ENCODE measurements at places on chromosomes 12 and 14. TPM values are rescaled to one million over a fixed set of nuclear protein-coding genes. Genes with fewer than 3 reads are reported as not detected.

GRCh38 chr12:112275207-112275606 lies 107.0 kb downstream of the HECTD4 start:
- DNase-seq: no peak

GRCh38 chr12:56374726-56375597 lies 12.3 kb upstream of the APOF start:
- DNase-seq: no peak

- DNase-seq: no peak
These were observed 50.1 kb upstream of the RERGL start for GRCh38 chr12:18139989-18140596.

DNA sequence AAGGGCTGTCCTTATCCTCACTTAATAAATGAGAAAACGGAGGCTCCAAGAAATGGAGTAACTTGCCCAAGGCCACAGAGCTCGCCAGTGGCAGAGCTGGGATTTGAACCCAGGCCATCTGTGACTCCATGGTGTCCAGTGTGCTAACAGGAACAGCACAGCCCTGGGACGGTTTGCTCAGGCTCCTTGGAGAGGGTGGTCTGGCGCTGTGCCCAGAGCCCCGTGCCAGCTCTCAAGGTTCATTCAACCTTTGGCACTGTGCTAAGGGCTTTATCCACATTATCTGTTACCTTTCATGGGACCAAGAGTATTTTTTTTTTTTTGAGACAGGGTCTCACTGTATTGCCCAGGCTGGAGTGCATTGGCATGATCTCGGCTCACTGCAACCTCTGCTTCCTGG lies 8.1 kb downstream of the DAO start:
- no peak for DNase-seq

GRCh38 chr14:100542619-100543205 lies 44.5 kb downstream of the BEGAIN start:
- no peak for DNase-seq

DNA sequence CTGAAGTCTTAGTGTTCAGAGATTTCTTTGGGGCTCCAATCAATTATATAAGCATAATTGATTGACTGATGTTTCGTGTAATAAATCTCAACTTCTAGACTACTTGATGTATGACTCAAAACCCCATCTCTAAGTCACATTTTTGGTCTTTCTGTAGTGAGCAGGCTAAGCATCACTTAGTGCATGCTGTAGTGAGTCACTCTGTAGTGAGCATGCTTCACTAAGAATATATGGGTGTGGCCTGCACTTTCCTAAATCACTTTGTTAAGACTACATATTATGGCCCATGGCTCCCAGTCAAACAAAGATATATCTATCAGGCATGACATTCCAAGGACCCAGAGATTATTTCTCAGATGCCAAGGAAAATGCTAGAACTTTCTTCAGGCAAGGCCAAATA lies 909.4 kb upstream of the LRFN5 start:
- DNase-seq: no peak

GRCh38 chr12:130334937-130335336 lies 2.8 kb upstream of the PIWIL1 start:
- DNase-seq: no peak

GRCh38 chr12:6052940-6053329 lies 71.5 kb downstream of the VWF start:
- DNase-seq: no peak

Gene WNT1
- not detected for polyA plus RNA-seq

Gene CCDC175
- polyA plus RNA-seq: 0.54 TPM

Gene ZC2HC1C
- polyA plus RNA-seq: 9.3 TPM

Gene FOXG1
- polyA plus RNA-seq: 0.06 TPM

Gene C12orf54
- polyA plus RNA-seq: 0.82 TPM

All from renal cortex interstitium (tissue), 15 donors.